ENCODE measurements at places on chromosomes 2 and 18.

DNA sequence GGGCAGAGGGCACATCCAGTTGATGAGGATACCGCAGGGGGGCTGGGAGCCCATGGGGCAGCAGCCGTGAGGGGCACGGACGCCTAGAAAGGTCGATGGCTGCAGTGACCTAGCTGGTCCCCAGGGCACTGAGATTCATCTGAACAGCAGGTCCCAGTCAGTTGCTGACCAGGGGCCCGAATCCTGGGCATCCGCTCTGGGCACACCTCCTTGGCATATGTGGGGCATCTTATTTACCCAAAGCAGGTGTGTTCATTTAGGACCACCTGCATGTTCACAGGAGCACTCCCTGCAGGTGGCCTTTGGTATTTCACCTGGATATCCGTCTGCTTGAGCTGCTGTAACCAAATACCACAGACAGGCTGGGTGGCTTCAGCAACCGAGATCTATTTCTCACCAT is 72.0 kb upstream of the ODC1 start:
- no peak for DNase-seq

DNA sequence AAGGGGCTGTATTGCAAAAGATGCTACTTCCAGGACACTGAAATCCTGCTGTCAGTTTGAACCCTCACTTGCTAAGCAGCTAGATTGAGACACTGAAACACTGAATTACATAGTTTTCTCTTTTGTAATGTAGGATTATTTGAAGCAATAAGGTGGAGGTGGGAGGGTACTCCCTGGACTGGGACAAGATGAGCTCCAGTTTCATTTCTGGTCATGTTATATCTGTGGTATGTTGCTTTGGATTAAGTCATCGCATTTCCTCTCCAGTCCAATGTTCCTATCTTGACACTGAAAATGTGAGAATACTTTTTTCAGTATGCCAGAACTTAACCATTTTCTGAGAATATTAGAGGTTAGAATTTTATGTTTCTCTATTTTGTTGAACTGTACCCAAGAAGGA is 426.2 kb upstream of the MEX3C start:
- no peak for DNase-seq

DNA sequence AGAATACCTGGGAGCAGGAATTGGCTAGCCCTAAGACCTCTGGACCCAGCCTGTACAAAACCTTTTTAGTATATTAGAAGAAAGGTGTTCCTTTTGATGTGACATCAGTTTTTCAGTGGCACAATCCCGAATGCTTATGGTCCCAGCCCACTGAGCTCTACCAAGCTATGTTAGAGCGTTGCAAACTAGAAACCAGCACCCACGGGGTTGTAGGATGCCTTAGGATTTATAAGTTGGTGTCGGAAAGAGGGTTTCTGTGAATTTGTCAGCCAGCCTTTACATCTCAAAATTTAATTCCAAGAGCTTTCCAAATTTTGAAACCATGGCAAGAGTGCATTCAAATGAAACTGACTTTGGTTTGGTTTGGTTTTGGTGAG is 499 bp upstream of the LMAN1 start:
- DNase-seq, result no peak

DNA sequence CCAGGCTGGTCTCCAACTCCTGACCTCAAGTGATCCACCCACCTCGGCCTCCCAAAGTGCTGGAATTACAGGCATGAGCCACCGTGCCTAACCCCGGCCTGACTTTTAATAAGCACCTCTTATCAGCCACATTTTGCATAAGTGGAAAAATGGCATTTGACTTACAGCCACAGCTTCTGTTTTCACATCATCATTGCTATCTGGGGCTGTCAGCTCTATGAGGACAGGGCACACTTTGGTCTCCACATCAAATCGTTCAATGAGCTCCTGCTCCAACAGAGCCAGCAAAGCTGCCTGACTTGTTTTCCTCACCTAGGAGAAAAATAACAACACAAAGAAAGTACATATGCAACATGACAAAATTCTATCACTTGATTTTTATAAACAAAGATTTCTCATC is 26.4 kb downstream of the PPP4R1 start:
- no peak for DNase-seq

DNA sequence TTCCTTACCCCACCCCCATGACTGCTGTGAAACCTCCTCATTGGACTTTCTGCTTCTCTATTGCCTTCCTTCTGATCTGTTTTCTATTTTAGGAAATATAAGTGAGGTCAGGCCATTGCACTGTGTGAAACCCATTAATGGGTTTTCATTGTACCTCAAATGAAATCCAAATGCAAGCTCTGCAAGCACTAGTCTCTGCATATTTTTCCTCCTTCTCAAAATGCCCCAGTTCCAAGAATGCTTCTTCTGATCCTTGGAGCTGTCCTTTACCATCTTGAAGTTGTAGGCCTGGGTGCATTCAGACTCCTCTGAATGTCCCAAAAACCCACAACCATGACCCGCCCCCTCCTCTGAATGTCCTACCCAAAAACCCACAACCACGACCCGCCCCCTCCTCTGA is 8.2 kb downstream of the IL1A start:
- DNase-seq, result no peak
